ENCODE measurements at places on chromosomes 4 and X.

- no peak for DNase-seq
Observed at GRCh38 chr4:150080337-150080736, 2.1 kb downstream of the DCLK2 start.

DNA sequence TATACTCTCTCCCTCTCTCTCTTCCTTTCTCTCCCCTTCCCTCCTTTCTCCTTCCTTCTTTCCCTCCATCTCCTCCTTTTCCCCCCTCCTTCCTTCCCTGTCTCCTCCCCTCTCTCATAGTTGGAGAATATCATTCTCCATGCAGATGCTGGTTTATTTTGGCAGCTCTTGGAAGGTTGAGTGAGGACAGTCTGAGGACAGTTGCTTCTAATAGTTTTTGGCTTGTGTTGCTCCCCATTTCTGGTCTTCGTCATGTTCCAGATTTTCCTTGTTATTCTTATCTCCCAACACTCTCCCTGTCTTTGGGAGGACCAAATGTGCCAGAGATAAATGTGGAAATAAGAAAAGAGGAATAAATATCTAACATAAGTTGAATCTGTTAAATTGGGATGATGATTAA, 263.0 kb downstream of the FRMPD4 start:
- DNase-seq, result no peak

- no peak for DNase-seq
Observed at GRCh38 chr4:28555866-28556265, 1695.2 kb downstream of the STIM2 start.

GRCh38 chrX:8748855-8749254, 16.9 kb upstream of the ANOS1 start:
- DNase-seq, result no peak

DNA sequence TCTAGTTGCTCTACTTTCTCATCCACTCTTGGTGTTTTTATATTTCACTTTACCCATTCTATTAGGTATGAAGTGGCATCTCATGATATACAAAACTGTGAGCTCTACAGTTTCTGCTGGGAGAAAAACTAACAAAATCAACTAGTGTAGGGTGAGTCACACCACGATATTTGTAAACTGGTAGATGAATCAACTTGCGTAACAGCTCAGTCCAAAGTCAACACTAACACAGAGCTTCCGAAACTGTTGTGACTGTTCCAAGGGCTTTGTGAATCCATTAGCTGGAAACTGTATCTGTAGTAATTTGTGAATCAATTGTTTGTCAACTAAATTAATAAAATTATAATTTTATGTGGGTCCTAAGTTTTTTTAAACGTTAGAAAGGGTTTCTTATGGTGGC, 119.8 kb upstream of the TSPAN5 start:
- DNase-seq, result peak; percentile 19

- no peak for DNase-seq
Observed at GRCh38 chrX:12702509-12703091, 88.6 kb upstream of the PRPS2 start.

All from pulmonary artery endothelial cell (primary cell).